H7 (cell line): ENCODE measurements at places on chromosomes 11 and 22. TPM values are rescaled to one million over a fixed set of nuclear protein-coding genes. Genes with fewer than 3 reads are reported as not detected.

The OR51I1 gene
- total RNA-seq: not detected in 2 replicates

- no peak for DNase-seq
These were observed 2.1 kb upstream of the APOA5 start for GRCh38 chr11:116793772-116794097.

DNA sequence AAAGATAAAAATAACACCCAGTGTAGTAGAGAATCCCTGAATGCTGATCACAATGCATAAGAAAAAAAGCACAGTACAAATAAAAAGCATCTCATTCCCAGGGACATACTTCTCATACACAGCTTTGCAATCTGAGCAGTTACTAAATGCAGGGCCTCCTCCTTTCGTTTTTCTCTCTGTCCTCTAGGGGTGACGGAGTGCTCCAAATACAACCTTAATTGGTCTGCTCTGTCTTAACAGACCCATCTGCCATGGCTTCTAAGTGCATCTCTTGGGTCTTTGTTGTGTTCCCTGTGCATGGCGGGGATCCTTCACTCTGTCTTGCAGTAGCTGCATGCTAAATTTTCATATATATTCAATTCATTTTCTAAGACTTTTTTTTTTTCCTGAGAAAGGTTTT is 1114.2 kb upstream of the RAG2 start:
- DNase-seq: peak; percentile 11

The KCNK7 gene
- not detected in 2 replicates for total RNA-seq

DNA sequence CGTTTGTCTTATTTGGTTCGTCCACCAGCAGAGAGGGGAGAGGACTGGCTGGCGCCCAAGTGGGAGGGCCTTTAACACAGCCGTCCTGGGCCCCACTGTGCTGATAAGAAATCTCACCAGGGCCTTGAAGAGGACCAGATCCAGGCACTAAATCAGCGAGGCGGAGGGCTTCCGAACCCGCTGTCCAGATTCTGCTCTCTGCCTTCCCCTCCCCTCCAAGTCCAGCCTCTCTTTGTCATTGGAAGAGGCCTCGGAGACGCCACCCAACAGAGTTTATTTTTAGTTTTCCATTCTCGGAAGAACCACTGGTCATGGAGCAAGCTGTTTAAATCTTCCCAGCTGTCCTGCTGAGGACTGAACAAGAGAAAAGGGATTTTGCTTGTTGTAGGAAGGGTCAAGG is 9.3 kb upstream of the FXYD6 start:
- no peak for DNase-seq

The ANKK1 gene
- total RNA-seq: not detected in 2 replicates

DNA sequence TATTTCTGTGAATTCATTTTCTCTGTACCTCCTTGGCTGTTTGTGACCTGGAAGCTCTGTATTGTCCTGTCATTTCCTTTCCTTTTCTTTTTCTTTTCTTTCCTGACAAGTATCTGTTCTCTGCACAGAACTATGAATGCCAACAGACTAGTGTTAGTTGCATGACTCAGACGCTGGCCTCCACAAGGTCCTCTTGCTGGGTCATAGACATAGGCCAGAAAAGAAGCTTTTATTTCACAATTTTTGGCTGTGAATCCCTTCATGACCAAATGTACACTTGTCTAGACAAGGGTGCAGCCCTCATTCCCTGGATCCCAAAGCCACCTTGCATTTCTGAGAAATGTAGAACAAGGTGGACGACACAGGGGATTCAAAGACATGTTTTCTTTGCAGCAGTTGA is 104.1 kb upstream of the MTNR1B start:
- DNase-seq: no peak

DNA sequence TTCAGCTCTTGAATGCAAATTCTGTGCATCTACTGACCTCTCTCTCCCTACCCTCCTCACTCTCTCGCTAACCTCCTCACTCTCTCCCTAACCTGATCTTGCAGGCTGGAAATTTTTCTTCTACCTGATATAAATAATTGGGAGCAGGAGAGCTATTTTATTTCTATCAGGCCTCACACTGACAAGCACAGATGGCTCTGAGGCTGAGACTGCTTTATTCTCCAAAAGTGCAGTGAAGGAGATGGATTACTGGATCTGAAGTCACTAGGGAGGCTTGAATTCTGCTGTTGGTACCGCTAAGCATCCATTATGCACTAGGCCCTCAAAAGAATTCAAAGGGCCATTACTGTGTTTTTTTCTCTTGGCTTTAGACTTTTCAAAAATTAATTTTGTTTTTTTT is 19.4 kb upstream of the LDHA start:
- no peak for DNase-seq

GRCh38 chr11:75560644-75561043 is 1.4 kb upstream of the SERPINH1 start:
- DNase-seq: no peak

The ANAPC15 gene
- total RNA-seq: 50.0 and 62.6 TPM in 2 replicates

GRCh38 chr22:45159652-45160462 is 3.9 kb upstream of the NUP50 start:
- peak; percentile 14 for DNase-seq

- DNase-seq: no peak
These were observed 41.4 kb upstream of the ST14 start for GRCh38 chr11:130118165-130118564.

DNA sequence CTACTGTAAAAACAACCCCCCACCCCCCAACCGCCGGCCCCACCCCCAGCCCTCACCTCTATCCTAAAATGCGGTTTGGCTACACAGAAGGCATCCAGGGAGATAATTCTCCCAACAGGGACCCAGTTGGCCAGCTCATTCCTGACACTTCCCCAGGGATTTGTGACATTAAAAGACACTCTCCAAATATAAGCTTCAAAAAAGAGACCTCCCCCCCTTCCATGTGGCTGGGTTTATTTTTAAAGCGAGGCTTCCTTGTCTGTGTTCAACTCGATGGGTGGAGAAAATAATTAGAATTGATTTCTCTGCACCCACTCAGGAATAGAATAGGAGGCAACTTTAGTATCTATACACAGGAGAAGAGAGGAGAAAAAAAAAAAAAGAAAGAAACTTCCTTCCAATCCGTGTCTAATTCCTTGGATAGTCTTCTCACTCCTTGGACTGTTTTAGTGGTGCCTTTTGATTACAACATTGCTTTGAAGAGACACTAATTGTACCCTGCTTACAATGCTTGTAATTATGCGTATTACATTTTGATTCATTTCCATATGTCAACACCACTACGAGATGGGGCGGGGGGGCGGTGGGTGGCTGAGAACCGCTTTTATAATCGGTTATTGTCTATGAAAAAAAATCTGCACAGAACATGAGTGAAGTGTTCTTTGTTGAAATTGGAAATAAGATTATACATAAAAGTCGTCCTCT is 500.4 kb downstream of the MIAT start:
- no peak for DNase-seq

The SCN2B gene
- total RNA-seq: 0.03 and 0.07 TPM in 2 replicates

DNA sequence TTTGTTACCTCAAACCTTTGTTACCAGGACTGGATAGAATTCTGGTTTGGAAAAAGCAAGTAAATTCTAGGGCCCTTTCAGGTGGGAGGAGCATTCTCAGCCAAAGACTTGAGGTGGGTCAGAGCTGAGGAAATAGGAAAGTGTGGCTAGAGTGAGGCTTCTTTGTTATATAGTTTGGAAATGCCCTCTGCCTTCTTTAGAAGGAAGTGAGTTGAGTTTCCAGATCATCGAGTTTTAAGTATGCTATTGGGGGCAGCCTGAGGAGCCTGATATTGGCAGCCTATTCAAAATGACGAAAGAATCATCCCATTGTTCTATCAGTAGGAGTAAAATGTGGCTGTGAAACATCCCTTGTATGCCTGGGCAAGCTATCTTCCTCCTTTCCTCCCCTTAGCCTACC is 134.1 kb downstream of the ARHGAP42 start:
- no peak for DNase-seq

GRCh38 chr11:100914415-100915110 is 215.1 kb downstream of the PGR start:
- peak; percentile 13 for DNase-seq

- no peak for DNase-seq
These were observed 37.7 kb upstream of the BLID start for GRCh38 chr11:122153746-122154145.

The SCGB2A2 gene
- not detected in 2 replicates for total RNA-seq

- DNase-seq: no peak
These were observed 35.5 kb downstream of the BBOX1 start for GRCh38 chr11:27076121-27076589.

DNA sequence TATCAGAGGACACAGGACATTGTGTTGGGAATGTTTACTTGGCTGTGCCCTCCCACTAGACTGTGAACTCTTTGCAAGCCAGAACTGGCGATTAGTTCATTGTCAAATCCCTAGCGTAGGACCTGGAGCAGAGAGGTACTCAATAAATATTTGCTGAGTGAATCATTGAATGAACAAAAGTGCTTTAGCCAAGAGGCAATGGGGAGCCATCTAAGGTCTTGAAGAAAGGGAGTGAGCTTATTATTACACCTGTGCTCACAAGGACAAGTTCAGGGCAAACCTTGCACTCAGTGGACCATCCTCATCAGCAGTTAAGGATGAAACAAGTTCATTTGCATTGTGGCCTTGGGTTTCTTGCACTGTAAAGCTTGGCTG is 1.1 kb upstream of the RASSF10 start:
- no peak for DNase-seq

GRCh38 chr11:19253153-19253745 is 12.5 kb upstream of the E2F8 start:
- DNase-seq: no peak

- DNase-seq: peak; percentile 8
These were observed 123.6 kb downstream of the MN1 start for GRCh38 chr22:27677905-27678458.

DNA sequence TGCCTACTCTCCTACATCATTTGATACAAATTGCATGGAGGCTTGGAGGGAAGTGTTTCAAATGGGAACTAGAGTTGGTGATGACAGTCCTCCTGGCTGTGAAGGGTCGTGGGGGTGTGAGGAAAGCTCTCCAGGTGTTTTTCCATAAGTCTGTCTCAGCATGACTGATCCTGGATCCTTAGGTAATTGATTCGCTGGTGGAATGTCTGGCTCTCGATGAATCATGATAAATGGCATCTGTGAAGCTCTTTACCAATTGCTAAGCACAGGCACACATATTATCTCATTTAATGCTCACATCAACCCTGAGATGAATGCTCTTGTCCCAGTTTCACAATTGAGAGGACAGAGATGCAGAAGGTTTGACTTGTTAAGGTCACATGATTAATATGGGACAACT is 107.5 kb downstream of the PKNOX2 start:
- no peak for DNase-seq

The CLDN5 gene
- 2.0 and 3.0 TPM in 2 replicates for total RNA-seq

The DKK3 gene
- total RNA-seq: 8.8 and 15.3 TPM in 2 replicates

- DNase-seq: no peak
These were observed 9.6 kb upstream of the KCNQ1OT1 start for GRCh38 chr11:2709429-2709828.

- no peak for DNase-seq
These were observed 216.4 kb downstream of the GRM5 start for GRCh38 chr11:88849368-88849767.

GRCh38 chr22:23756891-23757290 is 2.7 kb upstream of the VPREB3 start:
- DNase-seq: no peak

- no peak for DNase-seq
These were observed 146.8 kb downstream of the ENTHD1 start for GRCh38 chr22:39746600-39747262.

DNA sequence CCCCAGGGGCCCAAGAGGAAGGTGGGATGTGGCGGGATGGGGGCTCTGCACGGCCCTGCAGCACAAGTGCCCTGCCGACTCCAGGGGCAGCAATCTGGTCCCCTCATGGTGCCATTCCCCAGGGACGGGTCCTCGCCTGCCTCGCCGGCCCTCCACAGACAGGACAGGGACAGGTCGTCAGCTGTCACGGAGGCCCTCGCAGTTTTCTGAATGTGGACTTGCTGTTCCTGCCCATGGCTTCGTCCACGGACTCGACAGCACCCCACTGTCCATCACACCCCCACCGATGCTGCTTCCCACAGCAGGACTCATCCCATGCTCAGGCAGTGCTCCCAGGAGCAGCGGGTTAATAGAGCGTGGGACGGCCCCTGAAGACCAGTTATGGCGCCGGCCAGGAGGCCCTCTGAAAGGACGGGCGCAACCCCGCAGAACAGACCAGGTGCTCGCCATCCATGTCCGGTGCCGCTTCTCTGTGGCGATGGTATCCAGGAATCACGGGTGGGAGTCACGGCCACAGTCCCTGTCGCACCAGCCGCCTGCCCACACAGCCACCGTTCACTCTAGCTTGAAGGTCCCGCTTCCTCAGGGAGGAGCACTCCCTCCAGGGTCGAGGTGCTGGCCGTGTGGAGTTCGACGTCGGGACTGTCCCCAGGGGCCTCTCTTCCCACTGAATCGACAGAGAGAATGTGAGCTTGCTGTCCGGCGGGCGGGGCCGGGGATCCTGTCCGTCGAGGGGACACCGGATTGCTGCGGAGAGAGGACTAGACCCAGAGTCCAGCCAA is 18.5 kb upstream of the MUC2 start:
- peak; percentile 51 for DNase-seq

- no peak for DNase-seq
These were observed 69.7 kb downstream of the SNX19 start for GRCh38 chr11:130846606-130847005.

DNA sequence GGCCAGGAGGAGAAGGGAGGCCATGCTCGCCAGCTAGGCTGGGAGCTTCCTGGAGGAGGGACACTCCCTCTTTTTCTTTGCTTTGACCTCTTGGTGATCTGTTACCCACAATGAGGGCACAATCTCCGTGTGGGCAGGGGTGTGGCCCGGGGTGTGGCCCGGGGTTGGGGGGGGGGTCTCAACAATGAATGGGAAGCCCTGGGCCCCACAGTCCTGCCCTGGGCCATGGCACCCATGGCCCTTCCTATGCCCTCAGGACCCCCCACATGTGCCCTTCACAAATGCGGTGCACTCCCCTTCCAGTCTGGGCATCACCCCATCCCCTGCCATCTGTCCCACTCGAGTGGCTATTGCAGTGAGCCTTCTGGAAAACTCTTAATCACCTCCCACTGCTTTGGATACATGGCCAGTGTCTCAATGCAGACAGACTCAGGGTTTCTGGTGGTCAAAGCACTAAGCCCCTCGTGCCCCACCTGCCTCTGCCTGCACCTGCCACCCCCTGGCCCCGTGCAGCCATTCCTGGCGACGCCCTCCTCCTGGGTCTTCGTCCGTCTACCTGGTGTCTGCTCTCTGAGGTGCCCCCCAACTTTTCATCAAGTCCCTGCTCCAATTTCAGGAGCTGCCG is 611.3 kb downstream of the TBC1D22A start:
- DNase-seq: no peak

The OR10A5 gene
- total RNA-seq: not detected in 2 replicates

- peak; percentile 24 for DNase-seq
These were observed 50.0 kb upstream of the ADA2 start for GRCh38 chr22:17269224-17269606.

The OR2AG2 gene
- 0.07 TPM in 2 replicates for total RNA-seq
